Skeletal muscle cell (primary cell): ENCODE measurements at places on chromosomes 7 and 10.

DNA sequence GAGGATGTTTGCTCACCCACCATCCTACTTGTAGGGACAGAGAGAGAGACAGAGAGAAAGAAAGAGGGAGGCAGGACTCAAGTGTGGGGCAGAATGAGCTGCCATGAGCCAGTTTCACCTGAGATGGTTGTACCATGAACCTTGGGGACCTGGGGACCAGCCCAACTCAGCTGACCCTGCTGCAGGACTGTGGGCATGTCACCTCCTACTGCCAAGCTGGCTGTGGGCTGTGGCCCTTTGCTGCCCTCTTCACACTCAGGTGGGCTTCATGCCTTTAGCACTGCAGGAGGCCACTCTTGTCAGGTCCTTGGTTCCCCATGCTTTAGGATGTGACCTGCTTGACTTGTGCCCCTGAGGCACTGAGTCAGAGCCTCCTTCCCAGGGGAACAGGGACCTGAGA, 108.2 kb upstream of the PCBD1 start:
- no peak for DNase-seq

GRCh38 chr10:11521860-11522259, 89.6 kb downstream of the USP6NL start:
- no peak for DNase-seq

- DNase-seq = no peak
Observed at GRCh38 chr7:49324707-49325106, 400.4 kb downstream of the CDC14C start.

DNA sequence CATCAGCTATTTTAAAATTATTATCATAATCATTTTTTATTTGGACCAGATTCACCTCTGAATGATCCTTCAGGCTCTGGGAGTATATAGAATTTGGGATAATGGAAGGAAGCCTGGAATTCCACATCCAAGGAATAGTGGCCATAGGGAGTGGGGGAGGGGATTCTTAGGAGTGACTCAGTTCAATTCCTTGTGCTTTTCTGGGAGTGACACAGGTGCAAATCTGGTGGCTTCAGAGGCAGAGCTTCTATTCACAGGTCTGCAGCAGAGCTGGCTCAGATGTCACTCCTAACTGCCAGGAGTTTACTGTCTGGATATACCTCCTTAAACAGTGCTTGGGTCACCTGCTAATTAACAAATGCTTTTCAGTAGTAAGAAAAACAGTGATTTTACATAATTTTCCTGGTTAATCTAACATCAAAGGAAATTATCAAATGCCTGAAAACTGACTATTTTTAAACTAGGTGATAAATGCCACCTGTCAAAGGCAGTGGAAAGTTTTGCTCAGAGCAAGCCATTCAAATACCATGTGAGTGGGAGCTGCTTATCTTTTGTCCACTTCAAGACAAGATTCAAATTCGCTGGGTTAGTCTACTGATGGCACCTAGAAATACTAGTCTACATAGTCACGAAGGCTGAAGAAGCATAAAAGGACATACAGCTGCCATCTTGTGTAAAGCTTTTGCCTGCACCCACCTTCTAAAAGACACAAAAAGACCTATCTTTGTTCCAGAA, 106.7 kb upstream of the LAMB4 start:
- no peak for DNase-seq
